Fibroblast of the aortic adventitia (primary cell): ENCODE measurements at places on chromosomes 1 and 21. TPM values are rescaled to one million over a fixed set of nuclear protein-coding genes. Genes with fewer than 3 reads are reported as not detected.
A peak's percentile ranks its signal among the peaks of the same experiment; 100 is the strongest.

DNA sequence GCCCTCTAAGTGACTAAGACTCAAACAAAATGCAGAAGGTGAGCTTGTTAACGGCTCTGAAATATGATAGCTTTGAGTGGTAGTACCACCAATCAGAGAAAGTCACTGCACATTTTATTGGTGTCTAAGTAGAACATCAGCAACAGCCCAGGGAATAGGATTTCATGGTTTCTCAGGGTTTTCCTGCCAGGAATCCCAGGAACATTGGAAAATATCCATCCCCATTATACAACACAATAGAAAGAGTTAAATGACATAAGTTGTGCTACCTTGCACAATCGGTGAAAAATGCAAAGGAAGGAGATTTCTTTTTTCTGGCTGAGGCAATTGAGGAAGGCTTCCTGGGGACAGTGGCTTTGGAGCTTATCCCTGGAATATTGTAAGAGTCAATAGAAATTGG lies 283.1 kb downstream of the HLX start:
- peak; percentile 28 for DNase-seq

DNA sequence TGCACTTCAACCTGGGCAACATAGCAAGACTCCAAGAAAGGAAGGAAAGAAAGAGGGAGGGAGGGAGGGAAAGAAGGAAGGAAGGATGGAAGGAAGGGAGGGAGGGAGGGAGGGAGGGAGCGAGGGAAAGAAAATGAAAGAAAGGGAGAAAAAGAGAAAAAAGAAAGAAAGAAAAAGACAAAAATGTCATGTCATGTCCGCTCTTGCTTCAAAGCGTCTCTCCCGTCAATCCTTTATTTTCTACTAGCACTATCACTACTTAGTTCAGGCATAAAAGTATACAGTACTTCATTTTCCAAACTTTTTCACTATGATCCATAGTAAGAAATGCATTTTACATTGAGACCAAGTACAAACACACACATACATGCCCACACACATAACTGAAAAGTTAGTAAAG lies 64.7 kb downstream of the SH3GLB1 start:
- no peak for DNase-seq

DNA sequence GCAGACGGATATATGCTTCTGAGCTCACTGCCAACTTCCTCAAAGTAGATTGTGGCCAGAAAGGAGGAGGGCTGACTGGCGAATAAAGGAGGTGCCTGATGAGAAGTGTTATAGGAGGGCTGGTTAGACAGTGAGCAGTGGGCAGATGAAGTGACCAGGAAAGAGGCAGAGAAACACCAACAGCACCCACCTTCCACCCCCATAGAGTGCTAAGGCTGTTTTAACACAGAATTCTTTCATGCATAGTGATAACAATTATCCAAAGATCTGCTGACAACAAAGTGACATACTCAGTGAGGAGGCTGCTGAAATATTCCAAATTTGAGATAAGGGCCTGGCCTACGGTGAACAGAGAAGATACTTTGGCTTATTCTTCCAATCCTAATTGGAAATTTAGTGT lies 21.2 kb upstream of the MTR start:
- no peak for DNase-seq

- DNase-seq, result no peak
These were observed 51.5 kb upstream of the EDARADD start for GRCh38 chr1:236342403-236343245.

GRCh38 chr1:24415910-24416665 lies 486 bp downstream of the NIPAL3 start:
- DNase-seq, result peak; percentile 28

GRCh38 chr1:115978292-115978941 lies 2.1 kb downstream of the SLC22A15 start:
- DNase-seq, result peak; percentile 3

DNA sequence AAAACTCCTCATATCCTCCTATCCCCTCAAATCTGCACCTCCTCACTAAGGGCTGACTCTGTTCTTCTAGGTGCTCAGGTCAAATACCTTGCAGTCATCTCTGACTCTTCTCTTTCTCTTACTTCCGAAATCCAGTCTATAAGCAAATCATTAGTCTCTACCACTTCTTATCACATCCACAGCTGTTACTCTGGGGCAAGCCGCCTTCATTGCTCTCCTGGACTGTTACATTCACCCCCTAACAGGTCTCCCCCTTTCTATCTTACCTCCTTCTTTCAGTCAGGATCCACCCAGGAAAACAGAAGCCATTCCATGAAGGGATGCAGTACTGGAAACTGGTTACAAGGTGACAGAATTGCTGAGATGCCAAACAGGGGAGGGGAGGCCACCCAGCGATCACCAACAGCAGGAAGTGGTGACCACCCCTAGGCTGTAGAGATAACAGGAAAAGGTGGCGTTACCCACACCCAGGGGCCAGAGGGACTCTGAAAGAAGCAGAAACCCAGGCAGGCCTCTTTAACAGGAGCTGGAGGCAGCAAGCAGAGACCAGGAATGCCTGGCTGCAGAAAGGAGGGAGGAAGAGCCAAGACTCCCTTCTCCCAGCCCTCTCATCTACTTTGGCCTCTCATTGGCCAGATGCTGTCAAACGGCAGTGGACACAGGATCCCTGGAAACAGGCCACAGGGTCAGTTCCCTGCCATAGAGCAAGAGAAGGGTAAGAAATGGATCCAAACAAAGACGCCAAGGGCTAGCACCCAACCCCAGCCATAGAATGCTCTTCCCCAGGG lies 55.5 kb upstream of the FOXO6 start:
- DNase-seq, result no peak

DNA sequence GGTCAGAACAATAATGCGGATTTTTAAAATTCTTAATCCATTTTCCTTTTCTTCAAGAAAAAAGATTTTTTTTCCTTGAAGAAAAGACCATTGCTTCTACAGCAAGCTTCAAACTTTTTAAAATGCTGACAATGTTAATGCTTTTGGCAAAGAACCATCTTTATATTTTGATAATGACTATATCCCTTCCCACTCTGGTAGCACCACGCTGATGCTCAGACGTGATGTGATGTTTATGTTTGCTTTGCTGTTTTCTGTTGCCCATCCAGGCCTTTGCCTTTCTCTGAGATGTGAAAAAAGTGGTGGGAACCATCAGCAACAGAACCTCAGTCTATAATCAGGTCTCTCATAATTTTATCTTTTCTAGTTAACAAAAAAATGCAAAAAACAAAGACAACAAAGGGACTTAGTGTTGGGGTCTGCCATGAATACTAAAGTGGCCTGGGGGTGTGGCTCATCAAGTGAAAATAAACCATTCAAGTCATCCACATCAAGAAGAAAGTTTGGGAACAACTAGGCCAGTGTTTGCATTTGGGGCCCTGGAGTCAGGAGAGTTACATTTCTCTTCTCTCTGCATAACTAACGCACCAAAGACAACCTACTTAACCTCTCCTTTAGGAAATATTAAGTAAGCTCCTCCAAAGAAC lies 244.6 kb upstream of the DMRTA2 start:
- no peak for DNase-seq

- DNase-seq, result no peak
These were observed 37.8 kb downstream of the PYHIN1 start for GRCh38 chr1:158969166-158969565.

DNA sequence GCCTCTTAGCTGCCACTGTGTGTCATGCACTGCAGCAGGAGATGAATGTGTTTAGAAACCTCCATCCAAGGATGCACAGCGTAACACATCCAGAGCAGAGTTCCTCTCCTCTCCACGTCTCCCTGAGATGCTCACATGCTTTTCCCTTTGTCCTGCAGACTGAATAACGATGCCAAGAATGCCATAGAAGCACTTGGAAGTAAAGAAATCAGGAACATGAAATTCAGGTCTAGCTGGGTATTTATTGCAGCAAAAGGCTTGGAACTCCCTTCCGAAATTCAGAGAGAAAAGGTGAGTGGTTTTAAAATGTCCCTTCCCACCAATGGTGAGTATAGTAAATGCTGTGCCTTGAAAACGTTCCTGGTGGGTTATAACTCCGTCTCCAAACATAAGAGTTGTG lies 13.4 kb upstream of the MX2 start:
- DNase-seq, result no peak

Gene LHX4
- under 0.01 and 0.16 TPM in 2 replicates for total RNA-seq

DNA sequence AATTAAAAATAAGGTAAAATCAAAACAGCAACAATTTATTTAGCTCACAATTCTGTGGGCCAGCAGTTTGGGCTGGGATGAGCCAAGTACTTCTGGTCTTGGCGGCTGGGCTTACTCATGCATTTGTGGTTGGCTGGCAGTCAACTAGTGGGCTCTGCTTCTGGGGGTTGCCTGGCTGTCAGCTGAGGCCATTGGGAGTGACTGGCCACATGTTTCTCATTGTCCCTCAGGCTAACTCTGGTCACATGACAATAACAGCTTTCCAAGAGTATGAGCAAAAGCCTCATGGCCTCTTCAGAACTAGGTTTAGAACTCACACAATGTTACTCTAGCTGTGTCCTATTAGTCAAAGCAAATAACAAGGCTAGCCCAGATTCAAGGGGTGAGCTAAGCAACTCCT lies 15.6 kb upstream of the CHIA start:
- peak; percentile 94 for DNase-seq

Gene SF3B4
- 2.8 and 24.9 TPM in 2 replicates for total RNA-seq

Gene CFAP74
- not detected in 2 replicates for total RNA-seq

DNA sequence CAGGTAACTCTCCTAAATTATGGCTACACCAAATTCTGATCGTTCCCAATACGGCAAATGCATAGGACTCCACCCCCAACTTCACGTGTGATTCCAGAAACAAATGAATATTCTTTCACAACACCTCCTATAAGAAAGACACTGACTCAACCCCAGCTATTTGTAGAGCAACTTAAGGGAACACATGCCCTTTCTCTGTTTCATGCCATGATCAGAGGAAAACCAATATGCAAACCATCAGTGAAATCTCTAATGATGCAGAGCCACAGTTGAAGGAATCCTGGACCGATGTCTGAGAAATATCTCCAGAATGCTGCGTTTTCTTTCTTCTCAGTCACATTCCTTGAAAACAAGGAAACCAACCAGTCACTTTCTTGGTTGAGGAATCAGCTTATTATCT lies 164.2 kb upstream of the PTBP2 start:
- peak; percentile 89 for DNase-seq

GRCh38 chr1:78617615-78618026 lies 2.6 kb upstream of the IFI44L start:
- DNase-seq, result peak; percentile 94

DNA sequence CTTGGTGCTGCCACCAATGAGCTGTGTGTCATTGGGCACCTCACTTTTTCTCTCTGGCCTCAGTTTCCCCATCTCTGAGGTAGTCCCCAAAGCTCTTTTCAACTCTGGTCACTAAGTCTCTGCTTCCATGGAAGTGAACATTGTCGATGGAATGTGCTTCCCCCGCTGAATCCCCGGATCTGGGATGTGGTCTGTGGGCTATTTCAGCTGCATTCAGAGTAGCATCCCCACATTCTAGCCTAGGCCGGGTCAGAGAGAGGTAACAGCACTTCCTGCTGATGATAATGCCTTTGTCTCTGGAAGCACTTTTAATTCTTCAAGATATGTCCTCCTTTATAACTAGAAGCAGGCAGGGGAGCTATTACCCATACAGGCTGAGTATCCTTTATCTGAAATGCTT lies 29.8 kb downstream of the RASSF5 start:
- no peak for DNase-seq

DNA sequence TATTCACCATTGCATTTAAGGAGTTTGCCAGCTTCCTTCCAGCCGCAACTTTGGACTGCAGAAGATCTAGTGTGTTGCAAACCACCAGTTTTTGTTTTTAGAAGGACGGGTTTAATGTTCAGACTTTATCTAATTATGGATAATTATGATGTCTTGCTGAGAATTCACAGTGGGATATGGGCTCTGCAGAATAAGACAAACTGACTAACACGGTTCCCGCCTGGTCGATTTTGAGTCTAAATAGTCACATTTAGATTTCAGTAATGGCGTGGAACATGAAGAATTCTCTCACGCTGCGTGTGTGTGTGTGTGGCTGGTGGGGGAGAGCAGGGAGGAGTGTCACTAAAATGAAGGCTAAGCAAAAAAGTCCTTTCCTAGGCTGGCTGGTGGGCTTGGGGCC lies 48.5 kb upstream of the DMRTB1 start:
- DNase-seq, result no peak

DNA sequence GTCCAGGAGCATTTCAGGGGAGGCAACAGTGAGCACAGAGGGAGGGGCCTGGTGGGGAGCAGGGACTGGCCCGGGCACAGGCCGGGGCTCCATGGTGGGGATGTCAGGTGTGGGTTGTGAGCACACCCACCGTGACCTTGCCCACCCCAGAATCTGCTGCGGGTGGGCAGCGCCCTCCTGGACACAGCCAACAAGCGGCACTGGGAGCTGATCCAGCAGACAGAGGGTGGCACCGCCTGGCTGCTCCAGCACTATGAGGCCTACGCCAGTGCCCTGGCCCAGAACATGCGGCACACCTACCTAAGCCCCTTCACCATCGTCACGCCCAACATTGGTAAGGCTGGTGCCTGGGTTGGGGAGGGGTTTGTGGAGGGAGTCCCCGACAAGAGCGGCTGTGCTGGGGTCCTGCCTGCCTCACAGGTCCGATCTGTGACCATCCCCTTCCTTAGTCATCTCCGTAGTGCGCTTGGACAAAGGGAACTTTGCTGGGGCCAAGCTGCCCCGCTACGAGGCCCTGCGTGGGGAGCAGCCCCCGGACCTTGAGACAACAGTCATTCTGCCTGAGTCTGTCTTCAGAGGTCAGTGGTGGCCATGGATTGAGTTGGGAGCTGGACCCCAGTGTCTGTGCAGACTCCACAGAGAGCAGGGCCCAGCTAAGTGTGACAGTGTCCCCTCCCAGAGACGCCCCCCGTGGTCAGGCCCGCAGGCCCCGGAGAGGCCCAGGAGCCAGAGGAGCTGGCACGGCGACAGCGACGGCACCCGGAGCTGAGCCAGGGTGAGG lies 14.3 kb downstream of the PSRC1 start:
- no peak for DNase-seq

DNA sequence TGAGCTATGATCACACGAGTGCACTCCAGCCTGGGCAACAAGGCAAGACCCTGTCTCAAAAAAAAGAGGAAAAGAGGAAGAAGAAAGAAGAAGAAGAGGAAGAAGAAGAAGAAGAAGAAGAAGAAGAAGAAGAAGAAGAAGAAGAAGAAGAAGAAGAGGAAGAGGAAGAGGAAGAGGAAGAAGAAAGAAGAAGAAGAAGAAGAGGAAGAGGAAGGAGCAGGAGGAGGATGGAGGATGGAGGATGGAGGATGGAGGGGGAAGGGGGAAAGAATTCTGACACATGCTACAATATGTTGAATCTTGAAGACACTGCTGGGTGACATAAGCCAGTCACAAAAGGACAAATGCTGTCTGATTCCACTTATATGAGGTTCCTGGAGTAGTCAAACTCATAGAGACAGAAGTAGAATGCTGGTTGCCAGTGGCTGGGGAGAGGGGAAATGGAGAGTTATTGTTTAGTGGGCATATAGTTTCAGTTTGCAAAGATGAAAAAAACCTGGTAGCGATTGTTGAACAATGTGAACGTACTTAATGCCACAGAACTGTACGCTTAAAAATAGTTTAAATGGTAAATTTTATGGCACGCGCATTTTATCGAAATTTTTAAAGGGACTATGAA lies 47.3 kb upstream of the COA6 start:
- no peak for DNase-seq

- peak; percentile 21 for DNase-seq
These were observed 11.2 kb downstream of the AGO1 start for GRCh38 chr1:35894183-35894582.
